HEK293T (cell line): ENCODE measurements at places on chromosomes 6 and 20.

DNA sequence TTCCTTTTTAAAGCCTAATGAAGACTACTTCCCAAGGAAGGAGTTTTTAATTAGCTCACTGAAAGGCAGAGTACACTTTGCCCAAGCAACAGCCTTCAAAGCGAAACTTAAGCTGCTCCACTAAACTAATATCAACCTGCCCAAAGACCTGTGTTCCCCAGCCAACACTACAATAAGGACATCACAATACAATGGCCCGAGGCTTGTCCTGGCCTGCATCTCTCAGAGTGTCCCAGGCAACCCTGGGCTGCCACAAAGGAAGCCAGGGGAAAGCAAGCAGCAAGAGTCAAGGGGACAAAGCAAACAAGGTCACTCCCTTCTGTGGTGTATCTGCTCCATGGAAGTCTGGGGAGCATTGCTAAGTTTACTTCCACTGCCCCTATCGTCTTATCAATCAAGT lies 52.3 kb downstream of the PIGU start:
- no peak for DNase-seq

DNA sequence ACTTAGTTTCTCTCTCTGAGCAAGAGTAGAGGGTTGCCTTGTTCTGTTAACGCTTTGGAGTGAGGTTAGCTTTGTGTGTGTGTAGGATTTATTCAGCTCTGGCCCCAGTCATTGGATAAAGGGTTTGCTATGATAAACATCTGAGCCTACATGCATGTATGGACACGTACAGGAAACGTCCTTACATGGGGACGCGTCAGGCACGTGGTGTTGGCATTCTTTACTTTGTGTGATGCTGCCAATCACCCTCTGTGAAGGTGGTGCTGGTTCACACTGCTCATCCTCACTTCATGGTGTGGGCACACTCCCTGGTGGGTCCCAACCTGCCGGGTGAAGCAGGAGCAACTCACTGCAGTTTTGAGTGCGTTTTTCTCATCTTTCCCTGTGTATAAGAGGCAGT lies 53.4 kb upstream of the CD93 start:
- no peak for DNase-seq

- no peak for DNase-seq
Measured at GRCh38 chr6:110655821-110656220, 159.4 kb downstream of the CDK19 start.

- DNase-seq, result no peak
Measured at GRCh38 chr6:28534306-28534705, 8.6 kb downstream of the GPX5 start.

DNA sequence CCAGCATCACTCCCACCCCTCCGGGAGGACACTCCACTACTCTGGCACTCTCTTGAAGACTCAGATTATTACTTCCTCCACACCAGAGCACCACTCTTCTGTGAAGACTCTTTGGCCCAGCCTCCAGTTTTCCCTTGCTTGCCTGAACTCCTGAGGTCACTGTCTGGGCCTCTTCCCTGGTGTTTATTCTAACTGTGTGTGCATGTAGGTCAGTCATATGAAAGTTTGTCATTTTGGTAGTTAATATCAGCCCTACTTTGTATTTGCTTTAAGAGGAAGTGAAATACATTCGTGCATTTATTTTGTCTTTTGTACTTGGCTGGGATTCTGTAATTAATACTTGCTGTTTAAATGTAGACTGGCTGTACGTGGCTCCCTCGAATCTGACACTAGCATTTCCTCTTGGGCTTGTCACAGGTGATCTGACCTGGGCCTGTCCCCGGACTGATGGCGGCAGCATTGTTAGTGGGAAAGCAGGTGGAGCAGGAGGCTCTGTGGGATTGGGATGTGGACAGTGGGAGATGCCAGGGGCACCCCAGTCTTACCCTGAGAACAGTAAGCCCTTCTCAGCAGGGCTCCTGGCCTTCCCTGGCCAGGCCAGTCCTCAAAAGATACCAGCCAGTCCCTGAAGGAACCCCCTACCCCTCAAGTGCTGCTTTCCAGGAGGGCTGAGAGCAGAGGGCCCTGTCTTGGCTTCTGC lies 350.5 kb downstream of the CDC5L start:
- no peak for DNase-seq
